RPMI8226 (cell line): ENCODE measurements at places on chromosomes 5 and 9.

DNA sequence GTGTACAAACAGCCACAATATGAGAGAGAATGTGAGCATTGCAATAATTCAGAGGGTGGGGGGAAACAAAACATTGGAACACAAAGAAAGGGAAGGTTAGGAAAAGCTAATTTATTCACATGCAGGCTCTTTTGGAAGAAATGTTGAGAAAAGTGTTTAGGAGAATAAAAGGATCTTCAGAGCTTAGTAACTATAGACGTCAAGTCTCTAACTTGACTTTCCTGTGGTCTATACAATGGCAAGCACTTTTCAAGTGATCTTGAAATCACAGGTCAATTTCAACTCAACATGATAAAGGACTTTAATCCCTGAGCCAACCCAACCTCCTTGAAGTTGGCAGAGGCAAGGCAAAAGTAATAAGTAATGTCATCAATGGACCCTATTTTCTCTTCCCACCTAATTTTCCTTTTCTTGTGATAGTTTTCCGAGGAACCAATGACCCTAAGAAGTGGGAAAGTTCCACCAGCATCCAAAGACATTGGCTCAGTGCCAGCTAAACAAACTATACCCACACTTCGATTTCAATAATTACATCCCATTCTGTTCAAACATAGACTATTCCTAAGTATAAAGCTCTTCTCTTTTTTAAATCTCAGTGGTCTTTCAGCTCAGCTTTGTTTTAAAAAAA, 23.7 kb downstream of the RFK start:
- no peak for DNase-seq

- DNase-seq: no peak
These were observed 47.7 kb downstream of the CERT1 start for GRCh38 chr5:75463726-75464125.

DNA sequence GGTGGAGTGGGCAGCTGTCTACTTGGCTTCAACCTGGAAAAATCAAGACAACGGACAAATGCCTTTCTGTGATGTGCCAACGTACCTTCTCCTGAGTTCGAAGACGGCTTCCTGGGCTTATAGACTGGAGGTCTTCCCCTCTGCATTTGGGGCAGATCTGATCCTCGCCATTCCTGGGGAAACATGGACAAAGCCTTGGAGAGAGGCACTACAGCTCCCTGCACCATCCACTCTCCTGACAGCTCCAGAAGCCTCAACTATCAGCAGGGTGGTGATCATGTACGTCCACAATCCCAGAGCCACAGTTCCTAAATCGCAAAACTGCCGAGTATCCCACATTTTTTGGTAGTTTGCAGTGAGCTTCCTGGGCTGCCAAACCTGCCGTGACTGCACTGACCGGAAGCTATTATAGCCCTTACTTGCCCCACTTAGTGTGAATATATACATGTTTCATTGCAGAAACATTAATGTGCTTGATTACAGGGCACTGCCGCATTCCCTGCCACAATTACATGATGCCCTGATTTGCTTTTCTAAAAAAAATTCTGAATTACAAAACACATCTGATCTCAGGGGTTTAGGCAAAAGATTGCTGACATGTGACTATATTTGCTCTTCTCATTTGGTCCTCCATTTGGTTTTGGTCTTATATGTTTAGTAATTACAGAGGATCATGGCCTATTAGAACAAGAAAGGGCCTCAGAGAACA, 2.8 kb downstream of the TRAF1 start:
- DNase-seq: no peak

- DNase-seq: no peak
These were observed 335 bp downstream of the ROPN1L start for GRCh38 chr5:10441992-10442435.

DNA sequence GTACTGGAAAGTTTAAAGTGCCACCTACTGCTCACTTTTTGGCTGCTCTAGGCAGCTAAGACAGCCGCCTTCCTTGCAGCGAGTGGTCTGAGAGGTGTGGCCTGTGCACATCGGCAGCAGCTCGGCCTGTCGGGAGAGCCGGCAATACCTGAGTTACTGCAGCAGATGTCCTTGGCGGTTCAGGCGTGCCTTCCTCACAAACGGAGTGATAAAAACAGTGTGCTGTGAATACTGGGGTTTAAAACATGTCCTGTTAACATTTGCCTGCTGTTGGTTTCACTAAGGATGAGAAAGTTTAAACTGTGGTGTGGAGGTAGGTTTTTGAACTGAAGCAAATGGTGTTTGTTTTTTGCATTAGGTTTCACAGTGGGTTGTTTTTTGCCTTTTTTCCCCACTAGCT, 12.9 kb downstream of the TRAF2 start:
- DNase-seq: peak; percentile 20

DNA sequence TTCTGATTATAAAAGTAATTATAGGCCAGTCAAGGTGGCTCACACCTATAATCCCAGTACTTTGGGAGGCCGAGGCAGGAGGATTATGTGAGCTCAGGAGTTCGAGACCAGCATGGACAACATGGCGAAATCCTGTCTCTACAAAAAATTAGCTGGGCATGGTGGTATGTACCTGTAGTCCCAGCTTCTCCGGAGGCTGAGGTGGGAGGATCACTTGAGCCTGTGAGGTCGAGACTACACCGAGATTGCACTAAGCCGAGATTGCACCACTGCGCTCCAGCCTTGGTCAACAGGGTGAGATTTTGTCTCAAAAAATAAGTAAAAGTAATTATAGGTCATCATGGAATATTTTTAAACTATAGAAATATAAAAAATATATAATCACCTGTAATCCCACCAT, 18.1 kb downstream of the IRF1 start:
- no peak for DNase-seq

GRCh38 chr5:178376921-178377582, 144.4 kb upstream of the PHYKPL start:
- DNase-seq: no peak

- DNase-seq: no peak
These were observed 102.4 kb upstream of the PJA2 start for GRCh38 chr5:109511980-109512734.

DNA sequence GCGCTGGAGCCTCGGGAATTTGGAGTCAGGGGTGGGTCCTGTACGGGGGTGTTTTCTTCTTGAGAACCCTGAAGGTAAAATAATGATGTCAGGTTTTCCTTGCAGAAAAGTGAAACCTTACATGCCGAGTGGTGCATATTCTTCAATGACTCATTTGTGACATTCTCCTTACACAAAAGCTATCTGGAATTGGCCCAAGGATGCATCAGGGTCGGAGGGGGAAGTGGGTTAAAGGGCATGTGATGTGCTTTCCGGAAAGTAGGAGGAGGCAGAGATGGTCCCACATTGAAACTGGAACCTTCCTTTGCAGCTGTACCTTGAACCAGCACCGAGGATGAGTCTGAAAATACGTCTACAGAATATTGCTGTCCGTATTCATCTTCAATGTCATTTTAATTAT, 411.2 kb upstream of the IRX4 start:
- DNase-seq: peak; percentile 36

- DNase-seq: no peak
These were observed 34.4 kb downstream of the INSYN2B start for GRCh38 chr5:169945831-169946261.

GRCh38 chr5:74373076-74373475, 267.5 kb downstream of the ENC1 start:
- no peak for DNase-seq

DNA sequence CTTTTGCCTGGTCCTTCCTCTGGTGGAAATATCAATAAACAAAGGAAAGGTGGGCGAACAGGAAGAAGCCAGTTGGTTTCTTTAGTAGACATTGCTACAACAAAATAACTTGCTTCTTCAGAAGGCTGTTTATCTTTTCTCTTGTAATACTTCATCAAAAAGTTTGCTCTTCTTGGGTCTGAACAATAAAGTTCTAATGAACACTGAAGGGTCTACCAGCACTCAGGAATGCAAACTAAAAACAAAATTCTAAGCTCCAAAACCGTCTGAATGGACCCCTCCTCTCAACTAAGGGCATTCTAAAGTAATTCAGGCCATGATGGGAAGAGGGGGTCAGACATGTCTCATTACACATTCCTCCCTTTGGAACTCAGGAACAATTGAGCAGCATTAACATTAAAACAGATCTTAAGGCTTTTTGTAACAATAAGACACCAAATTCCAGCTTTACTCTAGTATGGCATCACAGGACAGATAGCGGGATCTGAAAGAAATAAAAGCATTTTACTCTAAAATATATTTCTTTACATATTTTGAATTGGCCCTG, 2.3 kb downstream of the TBCA start:
- DNase-seq: no peak

DNA sequence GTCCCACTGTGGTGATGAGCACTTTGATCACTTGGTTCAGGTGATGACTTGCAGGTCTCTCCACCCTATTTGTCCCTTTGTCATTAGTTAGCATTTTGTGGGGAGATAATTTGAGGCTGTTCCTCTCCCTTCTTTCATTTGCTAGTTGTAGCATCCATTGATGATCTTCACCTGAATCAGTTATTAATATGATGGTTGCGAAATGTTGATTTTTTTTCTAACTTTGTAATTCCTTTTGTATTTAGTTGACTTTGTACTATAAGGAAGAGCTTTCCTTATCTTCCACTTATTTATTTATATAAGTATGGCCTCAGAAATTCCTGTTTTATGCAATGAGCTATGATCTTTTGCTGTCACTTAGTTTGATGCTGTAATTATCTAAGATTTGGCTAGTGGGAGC, 12.6 kb downstream of the TRIO start:
- DNase-seq: peak; percentile 40

DNA sequence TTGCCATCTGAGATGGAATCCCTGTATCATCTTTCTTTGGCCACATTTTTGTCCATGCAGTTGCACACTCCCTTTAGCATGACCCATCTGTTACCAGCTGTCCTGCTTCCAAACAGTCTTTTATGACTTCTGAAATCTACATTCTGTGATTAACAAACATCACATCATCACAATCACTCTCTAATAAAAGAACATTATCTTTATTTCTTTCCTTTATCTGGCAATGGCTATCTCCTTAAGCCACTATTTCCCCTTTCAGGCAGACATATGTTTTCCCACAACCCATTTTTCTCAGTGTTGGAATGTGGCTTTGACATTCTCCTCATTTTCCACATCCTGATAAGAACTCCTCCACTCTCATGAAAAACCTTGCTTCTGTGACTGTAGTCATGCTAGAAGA, 141.0 kb downstream of the ST8SIA4 start:
- DNase-seq: no peak

DNA sequence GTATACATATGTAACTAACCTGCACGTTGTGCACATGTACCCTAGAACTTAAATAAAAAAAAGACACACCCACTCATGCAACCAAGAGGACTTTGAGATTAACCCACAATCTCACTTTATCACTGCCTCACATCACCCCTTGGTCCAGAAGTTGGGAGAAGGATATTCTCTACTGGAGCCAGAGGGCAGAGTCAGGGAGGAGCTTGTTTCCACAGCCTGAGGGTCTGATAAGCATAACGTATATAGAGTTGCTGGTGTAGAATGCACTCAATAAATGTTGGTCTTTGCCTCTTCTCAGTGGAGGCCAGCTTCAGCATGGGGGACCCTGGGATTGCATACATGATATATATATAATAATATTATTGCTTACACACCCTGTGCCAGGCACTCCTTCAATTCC, 10.1 kb downstream of the KCNV2 start:
- no peak for DNase-seq

DNA sequence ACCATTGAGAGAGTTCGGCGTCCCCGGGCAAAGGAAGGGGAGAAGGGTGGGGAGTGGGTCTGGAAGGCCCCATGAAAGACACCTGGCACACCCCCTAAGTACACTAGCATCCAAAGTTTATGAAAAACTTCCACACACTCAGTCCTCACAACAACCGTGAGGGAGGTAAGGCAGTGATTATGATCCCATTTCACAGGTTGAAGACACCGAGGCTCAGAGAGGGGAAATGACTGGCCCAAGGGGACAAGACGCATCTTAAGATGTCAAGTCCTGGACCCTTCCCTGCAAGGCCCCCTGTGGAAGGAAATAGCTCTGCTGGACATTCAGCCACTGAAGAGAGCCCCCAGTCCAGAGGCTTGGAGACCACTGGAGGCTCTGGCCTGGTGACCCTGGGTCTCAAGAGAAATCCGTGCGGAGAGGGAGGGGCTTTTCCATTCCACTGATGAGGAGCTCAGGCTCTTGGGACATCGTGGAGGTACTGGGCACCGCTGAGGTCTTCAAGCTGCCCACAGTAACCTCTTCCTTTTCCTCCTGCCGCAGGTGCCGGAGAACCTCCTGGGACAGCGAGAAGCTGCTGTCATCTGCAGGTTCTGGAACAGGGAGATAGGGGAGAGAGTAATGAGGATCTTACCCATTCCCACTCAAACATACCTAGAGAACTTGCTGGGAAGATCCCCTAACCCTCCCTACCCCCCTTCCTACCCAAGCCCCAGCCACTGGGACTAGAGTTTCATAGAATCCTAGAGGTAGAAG, 5.2 kb downstream of the SMIM33 start:
- DNase-seq: no peak

GRCh38 chr9:131523451-131524435, 7.3 kb downstream of the UCK1 start:
- no peak for DNase-seq

- DNase-seq: no peak
These were observed 1.8 kb downstream of the KLF4 start for GRCh38 chr9:107487521-107488374.

DNA sequence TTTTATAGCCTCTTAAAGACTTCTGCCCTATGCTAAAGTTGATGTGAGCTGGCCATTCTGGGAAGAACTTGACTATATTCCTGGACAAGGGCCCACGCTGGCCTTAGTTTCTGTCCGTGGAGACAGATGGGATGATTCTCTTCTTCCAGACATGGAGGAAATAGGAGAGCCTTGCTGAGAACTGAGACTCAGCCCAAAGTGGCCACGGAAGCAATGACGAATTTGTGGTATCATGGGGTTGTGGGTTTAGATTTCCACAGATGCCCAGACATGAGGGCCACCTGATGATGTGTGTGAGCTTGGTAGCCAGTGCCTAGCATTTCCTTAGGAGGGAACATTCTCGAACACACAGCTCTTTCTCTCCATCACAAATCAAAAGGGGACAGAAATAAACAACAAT, 309.1 kb downstream of the NSG2 start:
- DNase-seq: no peak

DNA sequence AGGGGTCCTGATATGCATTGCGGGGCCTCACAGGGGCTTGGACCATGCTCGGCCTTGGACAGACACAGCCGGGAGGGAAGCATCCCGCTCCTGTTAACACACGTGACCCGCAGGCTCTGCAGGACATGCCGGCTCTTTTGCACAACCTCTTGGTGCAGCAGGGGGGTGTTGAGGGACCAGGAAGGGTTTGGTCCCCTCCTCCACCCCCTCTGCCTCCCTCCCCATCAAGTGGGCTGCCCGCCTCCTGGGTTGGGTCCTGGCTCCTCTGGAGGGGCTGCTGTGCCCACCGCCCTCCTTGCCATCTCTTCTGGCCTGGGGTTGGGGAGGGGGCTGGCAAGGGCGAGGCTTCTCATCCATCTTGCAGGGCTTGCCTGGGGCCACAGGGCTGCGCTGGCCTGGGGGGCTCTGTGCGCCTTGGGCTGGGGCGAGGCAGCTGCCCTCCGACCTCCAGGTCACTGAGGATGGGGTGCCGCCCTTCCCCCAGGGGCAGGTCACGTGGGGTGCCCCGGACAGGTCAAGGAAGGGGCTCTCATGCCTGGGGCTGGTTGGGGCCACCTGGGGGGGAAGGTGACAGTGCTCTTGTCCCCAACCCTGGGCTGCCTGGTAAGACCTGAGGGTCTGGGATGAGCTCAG, 16.8 kb upstream of the SLC9A3 start:
- no peak for DNase-seq
